ENCODE measurements at places on chromosomes 12 and 14.

DNA sequence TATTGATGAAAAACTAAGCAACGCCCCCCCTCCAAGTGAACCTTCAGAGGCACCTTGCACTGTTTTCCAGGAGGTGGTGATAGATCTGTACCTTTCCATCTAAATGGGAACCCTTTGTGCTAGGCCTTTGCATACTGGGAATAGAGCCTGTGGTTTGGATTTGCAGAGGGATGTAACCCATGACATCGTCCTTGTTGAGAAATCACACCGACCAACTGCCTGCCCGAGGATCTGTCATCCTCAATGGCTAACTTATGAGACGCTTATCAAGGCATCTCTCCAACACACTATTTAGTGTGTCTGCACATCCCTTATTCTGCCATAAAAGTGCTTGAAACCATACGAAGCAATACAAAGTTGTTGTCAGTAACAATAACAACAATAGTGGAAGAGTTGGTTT is 22.9 kb downstream of the NTN4 start:
- DNase-seq, result no peak

DNA sequence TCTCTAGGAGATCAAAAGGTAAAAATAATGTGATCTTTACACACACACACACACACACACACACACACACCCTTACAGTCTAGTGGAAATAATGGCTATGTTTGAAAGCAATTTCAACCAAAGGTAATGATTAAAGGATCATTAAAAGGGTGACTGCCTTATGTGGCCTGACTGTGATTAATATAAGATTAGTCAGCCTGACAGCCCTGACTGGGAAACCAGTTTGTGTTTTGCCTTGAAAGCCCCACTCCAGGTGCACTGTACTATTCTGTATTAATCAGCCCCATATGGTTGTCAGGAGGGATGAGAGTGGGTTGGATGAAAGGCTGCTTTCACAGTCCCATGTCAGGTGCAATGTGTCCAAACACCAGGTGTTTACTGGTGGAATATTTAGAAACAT is 10.5 kb downstream of the RASSF9 start:
- DNase-seq, result no peak

DNA sequence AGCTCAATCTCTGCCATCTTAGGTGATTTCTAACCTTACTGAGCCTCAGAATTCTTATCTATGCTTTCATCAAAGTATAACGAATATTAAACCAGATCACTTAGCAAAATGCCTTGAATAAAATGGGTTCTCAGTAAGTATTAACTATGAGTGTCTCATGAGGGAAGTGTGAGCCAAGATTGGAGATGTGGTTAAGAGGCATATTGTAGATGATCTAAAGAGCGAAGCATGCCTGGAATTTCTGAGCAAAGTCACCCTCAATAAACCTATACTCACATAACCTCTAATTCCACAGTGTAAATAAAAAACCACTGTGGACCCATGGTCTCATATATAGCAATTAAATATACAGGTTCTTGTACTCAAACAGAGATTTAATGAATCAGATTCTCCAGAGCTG is 193.1 kb upstream of the FSCB start:
- no peak for DNase-seq

DNA sequence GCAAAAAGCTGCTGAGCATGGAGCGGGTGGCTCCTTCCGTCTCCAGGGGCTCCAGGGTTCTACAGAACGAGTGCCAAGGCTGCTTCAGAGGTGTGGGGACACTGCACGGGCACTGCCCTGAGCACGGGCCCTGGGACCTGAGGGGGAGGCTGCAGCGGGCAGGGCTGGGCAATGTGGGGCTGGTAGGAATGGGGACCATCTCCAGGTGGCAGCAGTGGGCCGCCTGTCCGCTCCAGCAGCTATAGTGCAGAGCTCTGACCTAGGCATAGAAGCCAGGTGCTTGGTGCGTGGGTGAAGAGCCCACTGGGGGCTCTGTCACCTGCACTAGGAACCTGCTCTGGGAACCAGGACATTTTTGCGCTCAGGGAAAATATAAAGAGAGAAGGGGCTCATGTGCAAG is 22.3 kb downstream of the HDAC7 start:
- peak; percentile 22 for DNase-seq

- peak; percentile 33 for DNase-seq
These were observed 597 bp downstream of the MLF2 start for GRCh38 chr12:6752167-6752920.

- no peak for DNase-seq
These were observed 2.5 kb downstream of the CARMIL3 start for GRCh38 chr14:24054324-24054641.

DNA sequence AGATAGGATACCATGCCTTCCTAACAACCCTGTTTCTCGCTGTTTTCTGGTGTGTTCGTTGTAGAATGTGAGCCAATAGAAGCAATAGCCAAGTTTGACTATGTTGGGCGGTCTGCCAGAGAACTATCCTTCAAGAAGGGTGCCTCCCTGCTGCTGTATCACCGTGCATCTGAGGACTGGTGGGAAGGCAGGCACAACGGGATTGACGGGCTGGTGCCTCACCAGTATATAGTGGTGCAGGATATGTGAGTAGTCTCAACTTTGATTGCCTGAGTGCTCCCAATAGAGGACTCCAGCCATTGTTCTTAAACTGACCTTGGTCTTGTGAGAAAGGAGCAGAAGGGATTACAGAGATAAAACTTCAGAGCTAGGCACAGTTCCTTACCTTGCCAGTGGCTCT is 96.2 kb downstream of the KICS2 start:
- no peak for DNase-seq

- DNase-seq, result no peak
These were observed 57.1 kb upstream of the SLCO1B1 start for GRCh38 chr12:21073822-21074460.

GRCh38 chr14:103296987-103297386 is 37.0 kb upstream of the EIF5 start:
- DNase-seq, result no peak

- peak; percentile 44 for DNase-seq
These were observed 8.1 kb downstream of the LPAR5 start for GRCh38 chr12:6627616-6628015.

DNA sequence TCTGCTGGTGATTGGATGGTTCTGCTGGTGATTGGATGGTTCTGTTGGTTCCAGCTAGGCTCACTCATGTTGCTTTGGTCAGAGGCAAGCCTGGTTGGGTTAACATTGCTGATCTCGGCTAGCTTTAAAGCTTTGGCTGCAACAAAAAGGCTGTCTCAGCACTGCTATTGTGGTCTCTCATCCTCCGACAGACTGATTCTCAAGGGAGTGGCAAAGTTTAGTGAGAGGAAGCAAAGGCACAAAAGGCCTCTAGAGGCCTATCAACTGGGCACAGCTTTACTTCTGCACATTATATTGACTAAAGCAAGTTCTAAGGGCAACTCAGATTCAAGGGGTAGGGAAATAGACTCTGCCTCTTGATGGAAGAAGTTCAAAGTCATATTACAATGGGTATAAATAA is 84.7 kb upstream of the LGR5 start:
- DNase-seq, result no peak

GRCh38 chr12:113170926-113171325 is 14.4 kb downstream of the DDX54 start:
- DNase-seq, result no peak

GRCh38 chr14:84770030-84770429 is 759.9 kb upstream of the FLRT2 start:
- DNase-seq, result no peak

DNA sequence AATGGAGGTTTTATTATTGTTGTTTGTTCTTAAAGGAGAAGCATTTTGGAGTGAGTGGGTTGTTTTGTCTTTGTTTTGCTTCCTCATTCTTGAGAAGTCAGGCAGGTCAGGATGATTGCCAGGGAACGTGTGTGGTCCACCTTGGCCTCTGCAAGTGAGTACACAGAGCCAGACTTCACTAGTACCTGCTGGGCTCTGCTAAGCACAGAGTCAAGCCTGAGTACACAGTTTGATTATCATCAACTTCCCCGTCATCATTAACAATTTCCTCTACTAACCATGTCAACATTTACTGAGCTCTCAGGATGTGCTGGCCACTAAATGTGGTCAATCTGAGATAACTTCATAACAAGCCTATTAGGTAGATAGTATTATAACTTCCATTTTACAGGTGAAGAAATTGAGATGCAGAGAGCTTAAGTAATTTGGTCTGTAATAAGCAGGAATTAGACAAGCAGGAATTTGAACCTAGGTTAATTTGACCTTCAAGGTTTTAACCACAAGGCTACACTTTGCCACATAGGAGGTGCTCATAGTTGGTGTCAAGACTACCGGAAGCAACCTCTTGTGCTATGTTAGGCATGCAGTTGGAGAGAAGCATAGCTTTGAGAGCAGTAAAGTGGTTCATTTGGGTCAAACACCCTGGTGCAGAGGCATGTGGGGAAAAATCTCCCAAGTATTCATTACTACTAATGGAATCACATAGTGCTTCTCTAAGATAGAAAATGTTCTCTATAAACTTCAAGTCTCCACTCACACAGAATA is 178.3 kb downstream of the NUAK1 start:
- DNase-seq, result no peak

- DNase-seq, result no peak
These were observed 237.4 kb downstream of the CHST11 start for GRCh38 chr12:104694161-104694560.

DNA sequence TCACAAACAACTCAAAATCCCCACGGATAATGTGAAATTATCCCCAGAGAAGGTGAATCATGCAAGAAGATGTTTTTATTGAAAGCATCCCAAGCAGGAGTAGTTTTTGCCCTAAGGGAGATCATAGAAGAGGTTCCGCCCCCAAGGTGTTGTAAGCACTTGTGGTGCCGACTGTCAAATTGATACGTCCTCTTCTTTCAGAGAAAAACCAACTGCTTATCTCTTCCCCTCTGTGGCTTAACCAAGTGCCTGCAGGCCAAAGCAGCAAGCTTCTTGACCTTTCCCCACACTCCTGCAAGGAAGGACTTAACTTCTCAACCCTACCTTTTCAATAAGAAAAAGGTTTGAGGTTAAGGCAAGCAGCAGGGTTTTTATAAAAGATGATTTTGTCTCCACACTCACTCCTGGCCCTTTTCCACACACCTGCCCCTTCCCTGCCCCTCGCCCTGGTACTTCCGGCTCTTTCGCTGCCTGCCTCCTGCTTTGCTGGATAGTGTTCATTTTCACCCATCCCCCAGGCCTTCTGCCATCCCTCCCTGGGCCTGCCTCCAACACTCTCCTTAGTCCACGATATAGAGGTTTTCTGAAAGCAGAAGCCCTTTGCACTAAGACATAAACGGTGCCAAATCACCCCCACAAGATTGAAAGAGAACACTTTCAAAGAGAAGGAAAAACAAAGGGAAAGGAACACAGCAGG is 114.5 kb downstream of the EGLN3 start:
- no peak for DNase-seq

DNA sequence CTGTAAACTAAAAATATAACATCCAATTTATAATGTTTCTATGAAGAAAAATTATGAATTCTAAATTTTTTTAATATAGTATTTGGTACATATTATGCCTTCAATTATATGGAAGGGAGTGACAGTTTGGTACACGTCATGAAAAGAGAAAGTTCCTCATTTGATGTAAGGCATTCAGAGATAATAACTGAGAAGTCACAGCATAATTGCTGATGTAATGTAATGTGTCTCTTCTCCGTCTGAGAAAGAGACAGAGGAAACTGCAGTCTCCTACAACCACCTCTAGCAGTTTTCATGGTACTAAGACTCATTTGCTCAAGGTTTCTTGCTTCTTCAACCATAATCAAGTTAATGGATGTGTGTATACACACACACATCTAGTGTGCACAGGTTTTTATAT is 2.3 kb upstream of the CD69 start:
- no peak for DNase-seq

DNA sequence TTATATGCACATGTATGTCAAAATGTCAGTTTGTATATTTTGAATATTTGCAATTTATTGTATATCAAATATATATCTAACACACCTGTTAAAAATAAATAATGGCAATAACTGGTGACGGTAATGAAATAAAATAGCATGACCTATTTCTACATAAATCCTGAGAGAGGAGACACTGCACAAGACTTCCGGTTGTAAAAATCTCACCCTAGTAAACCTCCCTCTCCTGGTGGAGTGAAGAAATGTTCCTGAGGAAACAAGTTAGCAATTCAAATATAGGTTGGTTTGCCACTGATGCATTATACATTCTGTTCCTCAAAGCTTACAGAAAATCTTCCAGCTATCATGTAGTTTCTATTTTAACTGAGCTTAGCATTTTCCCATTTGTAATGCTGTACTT is 166.1 kb upstream of the SYT10 start:
- no peak for DNase-seq

- no peak for DNase-seq
These were observed 1020.3 kb downstream of the LRFN5 start for GRCh38 chr14:42626986-42627385.

GRCh38 chr12:4957761-4958160 is 48.1 kb downstream of the KCNA1 start:
- no peak for DNase-seq

GRCh38 chr12:110688446-110689280 is at the start of gene HVCN1:
Gene HVCN1 (minus strand): TSS chr12:110689115. CDS start chr12:110683245, 5,870 bp downstream.
- no peak for DNase-seq

DNA sequence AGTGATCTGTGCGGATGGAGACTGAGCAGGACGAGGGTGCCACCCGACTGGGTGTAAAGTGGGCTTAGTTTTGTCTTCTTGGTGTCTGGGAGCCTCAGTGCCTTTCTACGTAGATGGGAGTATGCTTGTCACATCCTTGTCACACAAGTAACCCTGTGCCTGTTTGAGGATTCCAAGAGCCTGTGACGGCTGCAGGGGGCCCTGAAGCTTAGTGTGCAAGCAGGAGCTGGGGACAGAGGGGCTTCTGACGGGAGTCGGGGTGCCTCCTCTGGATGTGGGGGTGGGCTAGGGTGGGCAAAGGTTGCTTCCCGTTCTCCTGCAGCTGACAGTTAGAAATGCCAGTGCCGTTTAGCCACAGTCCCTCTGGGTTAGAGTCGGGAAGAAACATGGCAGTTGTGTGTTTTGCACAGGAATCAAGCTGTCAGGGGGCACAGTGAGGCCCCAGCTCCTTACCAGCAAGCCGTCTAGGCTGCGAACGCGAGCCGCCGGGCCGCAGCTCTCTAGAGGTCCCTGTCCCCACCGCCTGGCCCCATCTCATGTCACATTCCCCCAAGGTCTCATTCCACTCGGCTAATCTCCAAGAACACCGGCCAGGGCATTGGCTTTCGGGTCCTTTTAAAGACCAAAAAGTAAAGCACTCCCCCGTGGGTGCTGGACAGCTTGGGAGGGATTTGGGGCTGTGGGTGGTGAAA is 7.0 kb downstream of the RTL1 start:
- no peak for DNase-seq

GRCh38 chr14:100608586-100609330 is 21.5 kb upstream of the BEGAIN start:
- DNase-seq, result no peak

GRCh38 chr12:130987151-130987931 is 33.6 kb downstream of the ADGRD1 start:
- DNase-seq, result no peak

DNA sequence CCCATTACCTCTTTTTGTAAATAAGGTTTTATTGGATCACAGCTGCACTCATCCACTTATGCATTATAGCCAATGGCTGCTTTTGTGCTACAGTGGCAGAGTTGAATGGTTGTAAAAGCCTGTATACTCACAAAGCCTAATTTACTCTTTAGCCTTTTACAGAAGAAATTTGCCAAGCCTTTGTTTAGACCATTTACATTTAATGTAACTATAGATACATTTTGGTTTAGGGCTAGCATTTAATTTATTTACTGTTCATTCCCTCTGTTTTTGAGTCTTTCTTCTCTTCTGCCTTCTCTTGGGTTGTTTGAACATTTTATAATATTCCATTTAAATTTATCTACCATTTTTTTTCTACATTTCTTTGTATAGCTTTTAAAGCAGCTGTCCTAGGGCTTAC is 217.1 kb upstream of the AMIGO2 start:
- DNase-seq, result no peak
